ENCODE measurements at places on chromosomes 13 and 19.

DNA sequence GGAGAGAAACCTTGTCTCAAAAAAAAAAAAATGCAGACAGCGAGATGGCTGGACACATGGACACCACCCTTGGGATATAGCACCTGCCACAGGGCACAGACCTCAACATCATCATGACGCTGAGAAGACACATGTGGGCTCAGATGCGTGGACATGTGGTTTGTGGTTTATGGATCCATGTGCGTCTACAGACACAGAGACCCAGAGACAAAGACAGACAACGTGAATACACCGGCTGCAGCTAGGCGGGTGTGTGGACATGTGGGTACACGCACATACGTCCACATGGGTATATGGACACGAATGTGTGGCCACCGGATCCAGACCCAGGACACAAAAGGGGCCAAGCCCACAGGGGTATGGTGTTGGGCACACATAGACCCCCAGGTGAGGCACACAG lies 1.3 kb downstream of the TNFSF14 start:
- no peak for DNase-seq

DNA sequence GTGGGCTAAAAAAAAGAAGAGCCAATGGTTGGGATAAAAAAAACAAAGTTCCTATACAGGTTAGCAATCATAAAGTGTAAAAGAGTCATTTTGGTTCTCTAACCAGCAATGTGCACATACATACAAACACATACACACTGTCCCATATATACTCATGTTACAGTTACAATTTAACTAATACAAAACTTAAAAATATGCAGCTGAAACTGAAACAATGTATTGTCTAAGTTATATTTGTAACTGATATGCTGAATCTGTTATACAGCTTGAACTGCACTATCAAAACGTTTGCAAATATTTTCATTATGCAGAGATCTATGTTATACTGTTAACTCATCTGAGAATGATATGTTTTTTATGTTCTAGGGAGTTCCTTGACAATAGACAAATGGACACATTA lies 173.7 kb downstream of the KLF12 start:
- DNase-seq = no peak

DNA sequence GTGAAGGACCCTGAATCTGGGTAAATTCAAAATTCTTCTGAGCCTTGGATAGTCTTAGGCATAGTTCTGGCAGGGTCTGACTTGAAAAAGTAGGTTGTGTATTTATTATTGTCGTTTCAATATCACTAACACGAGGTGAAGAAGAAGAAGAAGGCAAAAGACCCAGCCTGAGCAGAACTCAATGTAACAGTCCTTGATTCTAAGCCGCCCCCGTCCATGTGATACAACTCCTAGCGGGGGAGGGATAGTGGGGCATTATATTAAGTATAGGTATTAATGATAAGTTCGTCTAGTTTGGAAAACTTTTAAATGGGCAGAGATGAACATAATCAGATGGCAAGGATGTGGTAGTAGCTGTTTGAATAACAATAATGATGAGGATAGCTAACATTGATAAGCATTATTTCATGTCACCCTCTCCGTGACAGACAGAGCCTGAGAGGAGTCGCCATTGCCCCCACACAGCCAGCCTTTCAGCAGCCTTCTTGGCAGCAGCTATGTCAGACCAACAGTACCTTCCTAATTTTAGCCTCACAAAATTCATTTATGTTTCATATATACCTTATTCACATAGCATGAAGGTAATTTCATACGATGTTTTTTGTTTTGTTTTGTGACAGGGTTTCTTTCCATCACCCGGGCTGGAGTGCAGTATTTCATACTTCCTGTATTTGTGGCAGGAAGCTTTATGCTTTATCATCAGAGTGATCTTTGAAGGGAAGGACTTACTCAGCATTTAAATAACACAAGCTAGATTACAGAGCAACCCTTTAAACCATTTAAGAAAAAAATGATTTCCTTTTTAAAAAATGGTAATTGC lies 64.4 kb upstream of the NPAS1 start:
- no peak for DNase-seq

DNA sequence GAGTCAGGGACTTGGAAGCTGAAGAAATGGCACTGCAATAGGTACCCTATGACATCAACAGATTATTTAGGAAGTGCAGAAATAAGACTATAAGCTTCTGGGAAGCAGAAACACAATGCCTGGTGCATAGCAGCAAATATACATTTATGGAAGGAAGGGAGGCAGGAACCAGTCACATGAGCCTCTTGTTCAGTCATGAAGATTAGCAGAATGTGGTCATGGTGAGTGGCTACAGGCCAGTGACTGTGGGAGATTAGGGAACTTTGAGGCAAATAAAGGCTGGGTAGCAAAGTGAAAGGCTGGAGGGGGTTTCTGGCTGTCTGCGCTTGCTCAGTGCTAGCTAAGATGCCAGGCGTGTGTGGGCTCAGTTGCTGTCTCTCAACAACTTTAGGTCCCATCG lies 96.3 kb downstream of the EPSTI1 start:
- DNase-seq = no peak
